ENCODE measurements at places on chromosomes 16 and 17.

- peak; percentile 77 for DNase-seq
These were observed 61.9 kb upstream of the CIBAR2 start for GRCh38 chr16:85173981-85174751.

DNA sequence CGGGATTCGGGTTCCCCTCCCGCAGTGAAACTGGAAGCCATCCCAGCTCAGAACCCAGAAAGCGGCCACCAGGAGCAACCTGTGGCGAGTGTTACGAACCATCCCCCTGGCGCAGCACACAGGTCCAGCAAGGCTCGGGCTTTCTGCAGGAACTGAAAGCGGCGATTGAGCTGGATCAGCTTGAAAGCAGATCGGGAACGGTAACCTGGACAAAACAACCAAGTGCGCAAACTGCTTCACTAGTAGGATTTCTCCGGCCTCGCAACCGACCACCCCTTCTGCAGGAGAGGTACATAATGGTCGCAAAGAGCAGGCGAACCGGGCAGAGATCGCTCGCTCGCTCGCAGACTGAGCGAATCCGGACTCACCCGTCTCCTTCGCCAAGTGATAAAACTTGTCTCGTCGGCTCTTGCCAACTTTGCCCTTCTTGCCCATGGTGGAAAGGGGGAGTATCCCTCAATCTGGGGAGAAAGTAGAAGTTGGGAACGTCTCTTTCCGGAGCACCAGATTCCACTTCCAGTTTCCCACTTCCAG, 696 bp upstream of the PSMC5 start:
- DNase-seq, result peak; percentile 15

GRCh38 chr16:57736419-57737351, 1.1 kb downstream of the KATNB1 start:
- DNase-seq, result peak; percentile 69

DNA sequence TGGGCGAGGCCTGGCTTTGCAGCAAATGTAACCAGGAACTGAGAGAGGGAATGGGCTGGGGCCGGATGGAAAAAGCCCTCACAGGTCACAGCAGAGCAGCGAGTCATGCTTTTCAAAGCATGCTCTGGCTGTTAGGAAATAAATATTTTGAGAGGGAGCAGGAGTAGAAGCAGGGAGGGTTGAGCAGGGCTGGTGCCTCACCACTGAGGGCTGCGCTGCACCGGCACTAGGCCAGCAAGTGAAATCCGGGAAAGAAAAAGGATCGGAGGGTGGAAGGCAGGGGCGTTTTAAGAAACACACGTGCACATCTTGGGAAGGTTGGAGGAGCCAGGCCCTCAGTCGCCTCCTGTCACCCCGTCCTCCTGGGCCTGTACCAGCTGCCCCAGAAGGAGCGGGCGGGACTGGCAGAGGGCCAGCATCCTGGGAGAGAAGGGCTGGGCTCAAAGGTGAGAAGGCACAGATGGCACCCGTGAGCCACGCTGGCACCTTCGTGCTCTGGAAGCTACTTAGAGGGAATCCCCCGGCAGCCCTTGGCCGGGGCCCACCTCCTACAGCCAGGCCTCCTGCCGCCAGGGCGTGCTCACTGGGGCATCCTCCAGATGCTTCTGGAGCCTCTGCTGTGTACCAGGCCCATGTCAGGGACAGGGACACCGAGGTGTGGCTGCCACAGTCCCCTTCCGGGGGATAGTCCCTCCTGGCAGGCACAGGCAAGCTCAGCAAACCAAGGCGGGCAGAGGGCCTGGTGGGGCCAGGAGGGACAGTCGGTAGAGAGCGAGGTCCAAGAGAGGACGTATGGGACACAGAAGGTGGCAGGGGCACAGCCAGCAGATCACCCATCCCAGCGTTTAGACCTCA, 71.5 kb upstream of the PLCG2 start:
- DNase-seq, result peak; percentile 39

GRCh38 chr17:71071837-71072236, 902.5 kb downstream of the KCNJ2 start:
- DNase-seq, result peak; percentile 98

DNA sequence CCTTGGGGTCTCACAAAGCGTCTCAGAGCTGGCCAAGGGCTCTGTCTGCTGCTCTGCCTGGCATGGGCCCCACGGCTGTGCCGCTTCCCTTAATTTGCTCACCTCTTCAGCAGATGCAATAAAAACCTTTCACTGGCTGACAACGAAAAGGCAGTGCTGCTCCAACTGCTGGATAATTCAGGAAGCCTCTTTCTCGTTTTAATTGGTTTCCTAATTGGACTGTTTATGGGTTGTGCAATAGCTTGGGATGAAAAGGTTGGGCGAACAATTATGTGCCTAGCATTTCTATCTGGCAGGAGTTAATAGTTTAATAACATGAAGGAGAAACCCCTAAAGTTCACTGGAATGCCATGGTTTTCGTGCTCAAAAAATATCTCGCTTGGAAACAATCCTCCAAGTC, 234.1 kb upstream of the IRX5 start:
- no peak for DNase-seq

DNA sequence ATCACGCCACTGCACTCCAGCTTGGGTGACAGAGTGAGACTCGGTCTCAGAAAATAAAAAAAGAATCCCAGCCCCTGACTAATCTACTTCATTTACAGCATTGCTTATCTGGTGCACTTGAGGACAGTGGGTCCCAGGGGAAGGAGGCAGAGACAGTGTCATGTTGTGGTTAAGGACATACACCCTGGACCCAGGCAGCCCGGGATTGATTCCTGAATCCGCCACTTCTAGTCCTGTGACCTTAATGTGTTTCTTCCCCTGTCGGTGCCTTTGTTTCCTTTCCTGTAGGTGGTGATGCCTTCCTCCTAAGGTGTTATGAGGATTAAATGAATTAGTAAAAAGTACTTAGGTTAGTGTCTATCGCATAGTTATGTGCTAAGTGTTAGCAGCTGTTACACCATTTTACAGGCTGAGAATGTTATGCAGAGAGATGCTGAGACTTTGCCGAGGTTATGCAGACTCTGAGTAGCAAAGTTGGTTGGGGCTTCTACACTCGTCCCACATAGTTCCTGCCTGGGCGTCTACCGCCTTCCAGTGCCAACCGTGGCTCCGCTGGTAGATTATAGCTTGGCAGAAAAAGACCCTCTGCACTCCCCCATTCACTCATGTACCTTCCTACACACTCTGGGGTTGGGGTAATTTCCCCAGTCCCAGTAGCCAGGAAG, 74.8 kb downstream of the RAB11FIP4 start:
- no peak for DNase-seq

- peak; percentile 38 for DNase-seq
These were observed 9.3 kb downstream of the GAS2L2 start for GRCh38 chr17:35743626-35744328.

DNA sequence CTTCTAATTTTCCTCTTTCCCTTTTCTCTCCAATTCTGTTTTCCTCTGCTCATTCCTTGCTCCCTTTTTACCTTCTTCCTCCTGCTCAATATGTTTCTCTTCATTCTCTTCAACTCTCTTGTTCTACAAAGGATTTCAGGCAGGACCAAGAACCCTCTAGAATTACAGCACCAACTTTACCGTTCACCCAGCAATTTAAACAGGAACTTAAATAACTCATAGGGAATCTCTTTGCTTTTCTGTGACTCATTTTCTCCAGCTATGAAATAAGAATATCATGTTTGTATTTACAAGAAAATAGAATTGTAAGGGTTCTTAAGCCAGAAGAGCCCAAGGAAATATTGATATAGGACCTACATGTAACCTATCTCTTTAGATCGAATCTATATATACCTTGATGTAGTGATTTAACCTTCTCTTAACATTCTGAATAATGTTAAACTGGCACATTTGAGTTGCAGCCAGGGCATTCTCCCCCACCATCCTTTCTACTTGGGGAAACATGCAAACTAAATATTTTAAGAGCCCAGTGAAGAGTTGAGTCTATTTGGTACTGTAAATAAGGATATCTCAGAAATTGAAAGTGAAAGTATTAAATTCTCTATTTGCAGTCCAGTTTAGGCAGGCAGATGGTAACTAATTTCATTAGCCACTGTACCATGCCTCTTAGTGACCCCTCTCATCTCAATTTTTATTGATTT, 137.0 kb downstream of the ANKFN1 start:
- peak; percentile 32 for DNase-seq

GRCh38 chr17:65683428-65683827, 122.0 kb upstream of the AXIN2 start:
- no peak for DNase-seq

- no peak for DNase-seq
These were observed 1.5 kb upstream of the ZNF764 start for GRCh38 chr16:30559690-30560089.

- no peak for DNase-seq
These were observed 255.3 kb downstream of the CPPED1 start for GRCh38 chr16:12548270-12548983.

GRCh38 chr16:47504599-47504998, 43.5 kb downstream of the PHKB start:
- no peak for DNase-seq

DNA sequence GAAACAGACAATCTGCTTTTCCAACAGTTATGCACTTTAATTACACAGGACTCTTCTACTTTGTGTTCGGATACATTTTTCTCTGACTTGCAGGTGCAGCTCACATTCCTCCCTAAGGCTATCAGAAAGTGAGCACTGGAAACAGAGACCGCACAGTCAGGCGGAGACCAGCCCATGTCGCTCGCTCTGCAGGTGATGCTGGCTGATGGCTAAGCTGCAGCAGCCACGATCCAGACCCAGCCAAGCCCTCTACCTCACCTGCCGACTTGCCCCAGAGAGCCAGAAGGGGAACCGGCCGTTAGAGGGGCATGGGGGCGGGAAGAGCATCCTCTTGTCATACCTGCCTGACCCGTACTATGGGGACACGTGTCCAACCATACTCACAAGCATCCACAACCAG, 33.8 kb downstream of the MAP1LC3B start:
- no peak for DNase-seq

GRCh38 chr16:72639494-72639893, 408.4 kb downstream of the ZFHX3 start:
- no peak for DNase-seq

GRCh38 chr16:86585821-86586611, 7.7 kb downstream of the FOXL1 start:
- DNase-seq, result peak; percentile 84

GRCh38 chr17:15232517-15232915, 32.6 kb downstream of the PMP22 start:
- no peak for DNase-seq

- DNase-seq, result no peak
These were observed 34.8 kb downstream of the ADGRG5 start for GRCh38 chr16:57577214-57577613.

Measured in LHCN-M2 (cell line).